Suppressor macrophage (primary cell): ENCODE measurements at places on chromosomes 5 and 9.
A peak's percentile ranks its signal among the peaks of the same experiment; 100 is the strongest.

DNA sequence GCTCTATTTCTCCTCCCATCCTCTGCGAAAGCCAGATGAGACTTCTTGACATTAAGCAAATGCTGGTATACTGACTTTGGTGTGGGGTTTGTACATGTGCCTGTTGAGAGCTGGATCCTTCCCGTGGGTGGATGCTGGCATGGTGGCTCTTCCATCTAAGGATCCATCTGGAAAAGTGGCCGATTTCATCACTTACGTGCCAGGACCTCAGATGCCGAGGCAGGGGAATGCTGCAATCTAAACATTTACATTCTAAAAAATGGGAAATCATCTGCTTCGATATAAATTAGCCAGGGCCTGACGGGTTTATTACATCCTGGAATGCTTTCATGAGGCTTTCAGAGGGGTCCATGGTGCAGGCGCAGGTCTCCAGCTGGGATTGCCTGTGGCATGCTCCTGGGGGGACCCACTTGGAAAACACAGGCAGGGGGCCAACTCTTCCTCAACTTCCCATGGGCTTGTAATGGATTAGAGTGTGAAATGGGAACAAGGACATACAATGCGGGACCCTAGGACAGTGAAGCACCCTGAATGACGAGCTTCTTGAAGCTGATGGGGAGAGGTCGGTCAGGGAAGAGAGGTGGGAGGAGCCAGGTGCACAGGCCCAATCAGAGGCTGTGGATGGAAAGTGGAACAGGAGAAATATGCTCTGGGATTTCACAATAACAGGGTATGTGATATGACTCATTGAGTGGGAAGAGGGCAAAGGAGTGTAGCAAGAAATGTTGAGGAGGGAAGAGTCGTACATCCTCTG is 105.5 kb upstream of the PITX1 start:
- peak; percentile 69 for DNase-seq

GRCh38 chr9:20624201-20625002 is 2.1 kb upstream of the MLLT3 start:
- peak; percentile 86 for DNase-seq

GRCh38 chr5:83048277-83048676 is 28.9 kb downstream of the TMEM167A start:
- no peak for DNase-seq

DNA sequence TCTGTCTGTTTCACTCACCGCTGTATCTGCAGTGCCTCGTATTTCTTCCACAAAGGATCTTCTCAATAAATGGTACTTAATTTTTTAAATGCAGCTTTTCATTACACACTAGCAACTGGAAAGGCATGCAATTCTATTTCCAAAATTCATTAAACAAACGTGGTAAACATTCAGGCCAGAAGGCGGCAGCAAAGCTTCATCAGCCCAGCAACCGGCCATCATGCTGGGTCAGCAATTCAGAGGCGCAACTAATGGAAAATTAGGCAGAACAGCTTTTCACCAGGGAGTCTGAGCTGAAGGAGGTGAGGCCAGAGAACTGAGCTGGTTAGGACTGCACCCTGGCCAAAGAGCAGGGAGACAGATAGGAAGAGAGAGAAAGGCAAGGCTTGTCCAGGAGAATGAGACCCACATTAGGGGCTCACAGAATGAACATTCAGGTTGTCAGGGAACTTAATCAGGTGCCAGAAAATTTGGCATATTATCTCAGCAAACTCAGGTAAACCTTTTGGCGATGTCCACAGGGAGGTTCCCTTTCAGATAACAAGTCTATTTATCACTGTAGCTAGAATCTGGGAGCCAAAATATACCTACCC is 17.7 kb upstream of the RNF180 start:
- DNase-seq, result peak; percentile 52

DNA sequence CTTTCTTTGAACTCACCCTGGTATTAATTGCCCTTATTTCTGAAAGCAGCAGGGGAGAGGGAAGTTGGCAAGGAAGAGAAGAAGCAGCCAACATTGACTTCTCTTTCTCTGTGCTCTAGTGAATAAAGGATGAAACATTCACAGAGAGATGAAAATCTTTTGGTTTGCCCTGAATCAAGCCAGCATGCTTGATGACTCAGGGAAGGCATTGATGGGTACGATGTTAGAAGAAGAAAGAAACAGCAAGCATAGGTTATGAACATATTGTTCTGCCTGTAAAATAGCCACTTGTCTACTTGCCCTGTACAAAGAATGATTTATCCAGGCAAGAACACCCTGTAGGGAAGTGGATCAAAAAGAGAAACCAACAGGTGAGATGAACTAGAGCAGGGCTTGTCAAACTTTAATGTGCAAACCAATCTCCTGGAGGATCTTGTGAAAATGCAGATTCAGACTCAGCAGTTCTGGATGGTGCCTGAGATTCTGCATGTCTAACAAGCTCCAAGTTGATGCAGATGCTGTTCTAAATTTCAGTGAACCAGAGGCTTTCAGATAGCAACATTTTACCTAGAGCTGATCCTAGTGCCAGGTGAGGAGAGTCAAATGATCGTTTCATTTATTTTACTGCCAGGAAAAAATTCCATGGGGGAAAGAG is 586.6 kb upstream of the TLE4 start:
- DNase-seq, result no peak

DNA sequence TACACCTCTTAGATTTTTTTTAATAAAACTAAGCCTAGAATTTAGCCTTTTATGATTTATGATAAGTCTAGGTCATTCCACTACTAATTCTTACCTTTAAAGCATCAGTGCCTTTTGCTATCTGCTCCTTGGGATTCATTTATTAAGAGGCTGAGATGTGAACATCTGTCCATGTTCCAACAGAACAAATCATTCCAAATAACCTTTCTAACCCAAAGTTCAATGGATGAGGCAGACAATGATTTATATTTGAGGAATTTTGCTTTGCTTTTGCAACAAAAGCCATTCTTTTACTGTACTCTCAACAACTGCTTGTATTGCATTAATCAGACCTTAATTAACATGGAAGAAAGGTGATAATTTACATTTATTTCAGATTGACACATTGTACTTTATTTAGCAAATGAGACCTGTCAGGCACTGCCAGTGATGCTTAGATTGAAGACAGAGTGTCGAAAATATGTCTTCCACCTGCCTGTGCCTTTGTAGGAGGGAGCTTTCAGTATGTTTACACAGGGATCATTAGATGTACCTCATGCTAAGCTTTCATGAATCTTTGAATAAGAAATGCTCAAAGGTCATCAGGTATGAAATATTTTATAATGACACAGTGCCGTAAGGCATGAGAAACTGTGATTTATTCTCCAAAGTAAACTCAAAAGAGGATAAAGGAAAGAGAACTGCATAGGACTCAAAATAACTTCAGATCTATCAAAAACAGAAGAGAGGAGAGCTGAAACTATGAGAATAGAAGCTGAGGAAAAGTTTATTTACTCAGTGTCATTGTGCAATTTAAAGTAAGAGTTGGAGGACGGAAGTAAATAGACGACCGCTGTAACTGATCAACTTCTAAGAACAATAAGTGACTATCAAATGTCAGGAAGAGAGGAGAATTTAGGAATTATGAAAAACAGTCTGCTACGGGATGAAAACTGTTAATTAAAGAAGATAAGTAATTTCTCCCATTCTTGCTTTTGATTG is 36.7 kb upstream of the IZUMO3 start:
- DNase-seq, result no peak

DNA sequence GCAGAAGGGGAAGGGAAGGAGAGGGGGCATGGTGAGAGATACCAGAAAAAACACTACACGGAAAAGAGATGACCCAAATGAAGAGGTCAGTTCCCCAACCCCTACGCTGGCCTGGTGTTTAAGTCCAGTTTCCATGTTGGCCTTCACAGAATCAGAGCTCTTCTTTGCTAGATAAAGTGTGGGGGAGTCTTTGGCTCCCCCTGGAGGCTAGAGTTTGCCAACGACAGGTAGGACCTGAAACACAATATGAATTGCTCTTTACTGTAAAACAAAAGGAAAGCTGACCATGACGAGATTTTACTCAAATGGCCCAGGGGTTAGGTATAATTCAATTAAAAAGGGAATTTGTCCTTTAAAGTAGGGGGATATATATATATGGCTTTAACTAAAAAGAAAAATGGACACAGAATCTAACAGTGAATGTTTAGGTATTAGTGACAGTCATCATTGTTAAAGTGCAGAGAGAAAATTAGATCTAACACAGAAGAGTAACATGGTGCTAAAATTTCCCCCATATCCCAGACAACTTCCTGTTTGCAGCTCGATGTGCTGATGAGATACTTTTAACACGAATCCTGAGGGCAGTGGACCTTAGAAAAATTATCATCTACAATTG is 92.0 kb downstream of the SV2C start:
- peak; percentile 50 for DNase-seq

- DNase-seq, result peak; percentile 40
Measured at GRCh38 chr9:136978073-136978864, 965 bp downstream of the PTGDS start.

GRCh38 chr5:152462021-152462721 is 57.1 kb upstream of the NMUR2 start:
- no peak for DNase-seq

GRCh38 chr9:93083592-93084470 is 12.2 kb upstream of the CARD19 start:
- DNase-seq, result peak; percentile 21

DNA sequence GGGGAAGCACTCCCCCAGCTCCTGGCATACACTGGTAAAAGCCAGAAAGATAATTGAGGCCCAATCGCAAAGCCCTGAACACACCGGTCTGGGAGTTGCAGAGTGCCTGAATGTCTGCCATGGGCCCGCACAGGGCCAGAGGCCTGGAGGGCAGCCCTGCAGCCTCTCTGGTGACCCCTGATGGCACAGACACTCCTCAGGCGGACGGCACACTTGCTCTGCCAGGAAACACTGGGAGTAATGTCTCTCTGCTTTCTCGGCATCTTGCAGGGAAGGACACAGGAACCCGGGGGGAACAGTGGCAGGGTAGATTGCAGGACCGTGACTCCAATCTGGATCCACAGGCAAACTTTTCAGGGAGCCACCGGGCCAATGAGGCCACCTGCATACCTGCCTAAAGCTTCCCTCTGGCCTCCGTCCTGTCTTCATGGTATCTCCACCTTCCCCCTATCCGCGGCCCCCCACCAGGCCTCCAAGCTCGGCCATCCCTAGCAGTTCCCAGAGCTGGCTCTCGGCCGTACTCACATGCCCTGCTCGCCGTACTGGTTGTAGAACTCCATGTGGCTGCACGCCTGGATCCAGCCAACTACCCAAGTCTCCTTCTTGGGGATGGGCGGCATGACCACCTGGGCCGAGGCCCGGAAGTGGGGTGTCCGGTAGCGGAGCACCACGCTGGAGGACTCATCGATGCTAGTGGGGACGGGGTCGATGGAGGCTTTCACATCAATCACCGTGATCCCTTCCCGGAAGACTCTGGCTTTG is 797 bp downstream of the FAM78A start:
- peak; percentile 74 for DNase-seq

DNA sequence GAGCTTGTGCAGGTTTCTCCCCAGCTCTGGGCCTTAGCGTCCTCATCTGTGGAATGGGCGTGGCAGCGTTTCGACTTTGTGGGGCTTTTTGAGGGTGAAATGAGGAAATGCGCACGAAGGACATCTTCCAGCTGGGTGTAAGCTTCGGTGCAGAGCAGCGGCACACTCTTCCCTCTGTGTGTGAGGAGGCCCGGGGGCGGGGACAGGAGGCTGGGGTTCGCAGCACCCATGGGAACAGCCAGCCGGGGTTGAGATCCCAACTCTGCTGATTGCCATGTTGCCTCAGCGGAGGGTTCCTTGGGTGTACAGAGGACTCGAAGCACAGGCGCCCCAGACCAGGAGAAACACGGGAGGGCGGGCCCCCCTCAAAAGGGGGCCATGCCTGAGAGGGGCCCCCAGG is 265.6 kb downstream of the NSG2 start:
- no peak for DNase-seq

- no peak for DNase-seq
Measured at GRCh38 chr5:171483551-171484135, 64.2 kb downstream of the FGF18 start.

GRCh38 chr5:160423099-160423498 is 1.4 kb downstream of the PTTG1 start:
- DNase-seq, result no peak

DNA sequence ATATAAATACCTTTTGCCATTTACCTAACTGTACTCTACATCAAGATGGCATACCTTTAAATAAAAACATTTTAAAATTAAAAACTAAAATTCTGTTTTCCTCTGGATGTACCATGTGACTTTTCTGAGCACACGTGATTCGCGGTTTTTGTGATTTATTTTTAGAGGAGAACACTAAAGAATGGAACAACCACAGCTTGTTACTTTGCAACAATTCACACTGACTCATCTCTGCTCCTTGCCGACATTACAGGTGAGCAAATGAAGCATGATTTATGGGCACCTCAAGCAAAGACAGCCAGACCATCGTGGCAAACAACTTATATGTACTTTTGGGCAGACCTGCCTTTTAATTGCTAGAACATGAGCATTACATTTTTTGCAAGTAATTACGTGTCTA is 61.3 kb downstream of the GDA start:
- DNase-seq, result no peak

- no peak for DNase-seq
Measured at GRCh38 chr9:111052791-111053190, 14.5 kb upstream of the LPAR1 start.

GRCh38 chr9:63816751-63817621 is 1468.0 kb downstream of the FOXD4L5 start:
- peak; percentile 94 for DNase-seq

GRCh38 chr9:123150708-123151503 is 117.4 kb downstream of the GPR21 start:
- DNase-seq, result no peak

DNA sequence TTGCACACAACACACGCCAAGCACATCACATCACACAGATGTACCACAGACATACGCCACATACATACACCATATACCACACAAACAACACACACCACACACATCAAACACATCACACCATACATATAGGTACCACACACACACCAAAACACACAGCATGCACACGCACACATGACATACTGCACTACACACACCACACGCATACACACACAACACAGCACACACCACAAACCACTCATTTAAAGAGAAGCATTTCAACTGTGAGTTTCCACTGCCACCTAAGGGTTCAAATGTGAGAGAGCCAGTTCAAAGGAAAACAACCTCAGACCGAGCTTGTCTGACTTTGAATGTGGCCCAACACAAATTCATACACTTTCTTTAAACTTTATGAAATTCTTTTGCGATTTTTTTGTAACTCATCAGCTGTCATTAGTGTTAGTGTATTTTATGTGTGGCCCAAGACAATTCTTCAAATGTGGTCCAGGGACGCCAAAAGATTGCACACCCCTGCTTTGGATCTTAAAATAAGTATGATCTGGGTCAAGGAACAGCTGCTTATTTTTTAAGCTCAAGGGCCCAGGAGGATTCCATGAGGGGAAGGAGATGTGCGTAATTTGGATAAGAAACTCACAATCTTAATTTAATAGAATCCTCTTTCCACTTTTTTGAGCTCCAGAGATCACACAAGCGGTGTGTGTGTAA is 494.6 kb downstream of the GADD45G start:
- peak; percentile 50 for DNase-seq

GRCh38 chr5:123344816-123345426 is 78.3 kb downstream of the CEP120 start:
- peak; percentile 23 for DNase-seq
